ENCODE measurements at places on chromosomes 4 and X. TPM values are rescaled to one million over a fixed set of nuclear protein-coding genes. Genes with fewer than 3 reads are reported as not detected.

DNA sequence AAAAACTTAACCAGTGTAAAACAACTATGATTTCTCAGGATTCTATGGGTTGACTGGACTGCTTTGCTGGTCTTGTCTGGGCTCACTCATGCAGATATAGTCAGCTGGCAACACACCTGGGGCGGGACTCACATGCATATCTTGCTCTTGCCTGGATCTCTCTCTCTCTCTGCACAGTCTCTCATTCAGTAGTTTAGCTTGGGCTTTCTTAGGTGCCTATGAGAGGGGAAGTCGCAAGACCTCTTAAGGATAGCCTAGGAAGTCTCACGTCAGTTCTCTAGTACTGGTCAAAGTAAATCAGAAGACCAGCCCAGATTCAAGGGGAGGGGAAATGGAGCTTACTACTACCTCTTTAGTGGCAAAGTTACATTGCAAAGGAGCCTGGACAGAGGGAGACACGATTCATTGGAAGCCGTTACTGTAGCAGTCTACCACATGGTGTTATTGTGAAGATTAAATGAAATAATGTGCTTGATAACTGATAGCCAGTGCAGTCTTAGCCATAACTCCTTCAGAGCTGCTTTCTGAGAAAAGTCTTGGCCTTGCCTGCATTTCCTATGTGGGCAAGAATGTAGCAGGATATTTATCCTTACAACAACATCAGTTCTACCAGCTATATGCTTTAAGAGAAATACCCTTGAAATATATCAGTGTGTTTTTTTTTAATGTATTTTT lies 2.1 kb downstream of the COPS4 start:
- no peak for DNase-seq

GRCh38 chr4:25030277-25031076 lies at the start of gene LGI2:
Gene LGI2, minus strand, starts transcription at chr4:25030946. Its CDS starts 253 bp downstream, at chr4:25030693.
- no peak for DNase-seq

DNA sequence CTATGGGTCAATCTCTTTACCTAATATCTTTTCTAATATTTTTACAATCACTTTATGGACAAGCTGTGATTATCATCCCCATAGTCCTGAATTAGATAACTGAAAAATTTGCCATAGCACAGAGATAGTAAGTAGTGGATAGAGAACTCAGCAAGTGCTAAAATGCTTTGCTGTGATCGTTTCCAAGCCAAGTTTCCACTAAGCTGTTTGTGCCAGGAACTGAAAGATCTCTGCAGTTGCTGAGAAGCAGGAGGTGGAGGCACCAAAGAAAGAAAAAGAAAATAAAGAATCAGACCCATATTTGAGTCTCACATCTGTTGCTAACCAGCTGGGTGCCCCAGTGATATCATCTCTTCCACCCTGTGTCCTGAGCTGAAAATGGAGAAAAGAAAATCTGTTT lies 605.6 kb upstream of the BOD1L1 start:
- no peak for DNase-seq

- no peak for DNase-seq
Observed at GRCh38 chr4:3070709-3071500, 3.4 kb downstream of the HTT-AS start.

DNA sequence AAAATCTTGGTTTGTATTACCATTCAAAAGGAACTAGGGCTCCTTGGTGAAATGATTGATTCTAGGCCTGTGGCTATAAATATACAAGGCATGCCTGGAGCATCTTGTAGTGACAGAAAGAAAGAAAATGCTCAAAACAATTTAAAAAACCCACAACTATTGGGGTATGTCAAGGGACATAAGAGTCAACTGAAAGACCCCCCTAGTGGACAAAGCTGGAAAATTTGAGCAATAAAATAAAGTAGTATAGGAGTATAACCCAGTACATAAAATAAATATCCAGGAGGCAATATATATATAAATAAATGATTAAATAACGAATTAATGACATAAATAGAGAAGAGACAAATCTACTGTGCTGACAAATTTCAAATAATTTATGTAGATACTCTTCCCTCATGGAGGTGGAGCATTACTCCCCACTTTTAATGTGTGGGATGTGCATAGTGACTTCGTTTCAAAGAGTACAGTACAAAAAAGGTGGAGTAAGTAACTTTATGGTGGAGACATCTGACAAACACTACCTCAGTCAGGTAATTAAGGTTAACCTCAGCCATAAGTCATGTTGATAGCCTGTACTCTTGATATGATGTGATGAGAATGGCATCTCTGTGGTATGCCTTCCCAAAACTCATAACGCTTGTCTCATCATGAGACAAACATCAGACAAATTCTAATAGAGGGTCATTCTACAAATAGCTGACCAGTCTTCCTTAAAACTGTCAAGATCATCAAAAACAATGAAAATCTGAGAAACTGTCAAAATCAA lies 185.0 kb upstream of the GLRA2 start:
- no peak for DNase-seq

DNA sequence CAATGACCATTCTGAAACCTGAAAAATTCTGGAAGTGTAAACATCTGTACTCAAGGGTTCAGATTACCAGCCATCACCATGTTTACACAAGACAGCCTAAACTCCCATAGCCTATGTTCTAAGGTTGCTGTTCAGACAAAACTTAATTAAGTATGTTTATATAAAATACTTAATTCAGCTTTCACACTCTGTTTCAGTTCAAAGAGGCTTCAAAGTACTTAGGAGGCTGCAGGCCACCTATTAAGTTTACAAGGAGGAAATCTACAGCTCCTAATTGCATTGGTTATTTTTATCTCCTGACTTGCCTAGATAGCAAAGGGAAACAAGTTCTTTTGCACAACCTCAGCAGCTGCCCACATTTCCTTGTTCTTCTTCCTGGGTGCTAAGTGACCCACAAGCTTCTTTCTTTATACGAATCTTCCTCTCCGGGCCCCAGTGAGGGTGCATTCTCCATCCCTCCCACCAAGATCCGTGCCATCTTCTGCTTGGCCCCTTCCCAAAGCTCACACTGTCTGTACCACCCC lies 2.0 kb downstream of the GAK start:
- DNase-seq: no peak

The NXF2 gene
- not detected for total RNA-seq
